AG09319 (cell line): ENCODE measurements at places on chromosomes 4 and X.

- DNase-seq: no peak
These were observed 720.0 kb downstream of the PCDH18 start for GRCh38 chr4:136812100-136812880.

DNA sequence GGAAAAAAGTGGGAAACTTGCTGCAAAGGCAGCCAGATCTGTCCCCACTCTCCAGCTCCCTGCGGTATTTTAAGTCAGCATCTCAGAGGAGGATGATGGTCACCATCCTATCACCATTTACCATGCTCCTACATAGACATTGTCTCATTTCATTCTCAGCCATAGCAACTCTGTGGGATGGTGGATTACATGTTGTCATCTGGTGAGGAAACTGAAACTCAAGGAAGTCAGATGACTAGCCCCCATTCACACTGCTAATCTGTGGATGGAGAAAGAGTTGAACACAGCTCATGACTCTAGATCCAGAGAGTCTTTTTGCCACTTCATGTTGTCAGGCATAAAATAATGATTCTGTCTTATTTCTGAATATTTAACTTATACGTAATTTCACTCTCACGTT is 323.5 kb downstream of the PTTG2 start:
- DNase-seq: no peak

- no peak for DNase-seq
These were observed 47.3 kb upstream of the ACSL1 start for GRCh38 chr4:184873054-184873453.

DNA sequence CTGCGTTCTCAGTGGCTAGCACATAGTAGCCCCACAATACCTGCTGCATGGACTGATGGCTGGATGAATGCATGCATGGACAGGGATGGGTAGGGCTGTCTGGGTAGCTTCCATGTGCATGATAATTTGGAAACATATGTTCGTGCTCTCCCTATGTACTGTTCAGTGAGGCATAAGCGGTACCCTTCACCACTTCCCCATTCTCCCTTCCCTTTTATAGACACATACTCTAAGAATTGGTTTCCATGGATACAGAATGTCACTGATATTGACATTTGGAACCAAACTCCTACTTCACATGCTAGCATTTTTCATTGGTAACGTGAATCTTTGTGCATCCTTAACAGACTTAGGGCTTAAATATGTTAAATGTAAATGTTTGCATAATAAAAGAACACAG is 20.4 kb downstream of the USP46 start:
- DNase-seq: no peak

DNA sequence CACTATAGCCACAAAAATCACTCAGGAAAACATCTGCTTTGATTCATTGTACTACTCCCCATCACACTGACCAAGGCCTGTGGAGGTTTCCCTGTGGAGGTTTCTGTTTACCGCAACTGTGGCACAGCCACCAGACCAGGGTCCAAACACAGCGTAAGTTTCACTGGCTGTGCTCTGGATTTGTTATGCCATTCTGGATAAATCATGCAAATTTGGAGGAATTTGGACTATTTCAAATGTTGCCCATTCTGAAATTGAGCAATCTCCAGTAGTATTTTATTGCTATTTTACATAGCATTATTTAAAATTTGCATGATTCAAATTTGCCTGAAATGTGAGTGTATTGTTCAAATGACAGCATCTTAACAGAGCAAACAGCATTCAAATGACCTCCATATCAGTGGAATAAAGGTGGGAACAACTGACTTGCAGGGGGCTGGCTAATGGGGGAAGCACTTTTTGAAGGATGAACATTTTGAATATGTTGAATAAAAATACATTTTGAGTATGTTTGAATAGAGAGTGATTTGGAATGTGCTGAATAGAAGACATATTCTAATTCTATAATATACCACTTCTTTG is 66.1 kb upstream of the ACSL1 start:
- DNase-seq: no peak

DNA sequence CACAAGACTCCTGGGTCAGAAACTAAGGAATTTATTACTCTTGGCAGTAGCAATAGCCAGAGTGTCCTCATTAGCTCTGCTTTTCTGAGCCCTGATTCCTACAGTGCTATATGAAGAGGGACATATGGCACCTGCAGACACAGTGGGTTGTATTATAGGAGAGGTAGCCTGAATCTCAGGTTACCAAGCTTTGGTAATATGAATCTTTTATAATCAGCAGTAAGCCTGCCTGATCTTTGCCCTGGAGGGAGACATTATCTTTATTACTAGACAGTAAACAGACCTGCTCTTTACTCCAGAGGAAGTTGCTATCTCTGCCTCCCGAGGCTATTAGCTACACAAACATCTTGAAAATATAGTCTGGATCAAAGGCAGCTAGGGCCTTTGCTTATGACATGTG is 62.5 kb upstream of the HOPX start:
- DNase-seq: no peak

- DNase-seq: no peak
These were observed 2.2 kb downstream of the SORCS2 start for GRCh38 chr4:7194251-7195140.

DNA sequence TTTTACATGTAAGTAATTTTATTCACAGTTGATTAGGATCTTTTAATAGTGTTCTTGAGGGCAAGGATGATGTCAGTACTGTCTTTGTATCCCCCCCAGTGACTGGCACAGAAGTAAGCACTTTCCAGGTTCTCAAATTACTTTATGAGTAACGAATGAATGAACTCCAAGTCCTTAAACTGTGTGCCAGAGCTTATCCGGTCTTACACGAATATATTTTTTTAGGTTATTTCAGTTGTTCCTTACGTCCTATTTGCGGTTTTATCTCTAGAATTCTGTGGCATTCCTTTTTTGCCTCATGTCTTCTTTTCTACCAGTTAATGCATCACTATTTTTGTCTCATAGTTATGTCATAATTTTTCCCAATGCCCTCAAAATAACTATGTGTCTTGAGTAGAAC is 106.9 kb upstream of the MID1IP1 start:
- DNase-seq: no peak
